ENCODE measurements at places on chromosomes 3 and 15. TPM values are rescaled to one million over a fixed set of nuclear protein-coding genes. Genes with fewer than 3 reads are reported as not detected.

The CPNE4 gene
- not detected for total RNA-seq

The SCG5 gene
- total RNA-seq, result not detected

DNA sequence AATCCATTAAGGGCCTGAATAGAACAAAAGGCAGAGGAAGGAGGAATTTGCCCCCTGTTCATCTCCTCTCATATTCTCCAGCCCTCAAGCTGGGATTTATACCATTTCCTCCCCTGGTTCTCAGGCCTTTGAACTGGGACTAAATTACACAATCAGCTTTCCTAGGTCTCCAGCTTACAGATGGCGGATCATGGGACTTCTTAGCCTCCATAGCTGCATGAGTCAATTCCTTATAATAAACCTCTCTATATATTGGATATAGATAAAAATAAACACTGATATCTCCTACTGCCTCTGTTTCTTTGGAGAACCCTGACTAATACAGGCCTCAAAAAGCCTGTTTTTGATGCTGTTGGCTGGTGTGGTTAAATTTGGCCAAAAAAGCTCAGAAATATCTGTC, 84.5 kb upstream of the TMEM108 start:
- no peak overlapping the region for H3K4me3 ChIP-seq
- DNase-seq, result no peak
- no peak overlapping the region for H3K27ac ChIP-seq
- no peaks in the 10 kb centered on the region for H3K4me1 ChIP-seq
- no peaks in the 10 kb centered on the region for H3K36me3 ChIP-seq
- H3K27me3 ChIP-seq, result no peaks in the 10 kb centered on the region

GRCh38 chr15:47803767-47804166, 86.5 kb downstream of the SEMA6D start:
- no peak overlapping the region for H3K4me3 ChIP-seq
- H3K27ac ChIP-seq, result no peak overlapping the region
- DNase-seq, result no peak
- no peaks in the 10 kb centered on the region for H3K36me3 ChIP-seq

DNA sequence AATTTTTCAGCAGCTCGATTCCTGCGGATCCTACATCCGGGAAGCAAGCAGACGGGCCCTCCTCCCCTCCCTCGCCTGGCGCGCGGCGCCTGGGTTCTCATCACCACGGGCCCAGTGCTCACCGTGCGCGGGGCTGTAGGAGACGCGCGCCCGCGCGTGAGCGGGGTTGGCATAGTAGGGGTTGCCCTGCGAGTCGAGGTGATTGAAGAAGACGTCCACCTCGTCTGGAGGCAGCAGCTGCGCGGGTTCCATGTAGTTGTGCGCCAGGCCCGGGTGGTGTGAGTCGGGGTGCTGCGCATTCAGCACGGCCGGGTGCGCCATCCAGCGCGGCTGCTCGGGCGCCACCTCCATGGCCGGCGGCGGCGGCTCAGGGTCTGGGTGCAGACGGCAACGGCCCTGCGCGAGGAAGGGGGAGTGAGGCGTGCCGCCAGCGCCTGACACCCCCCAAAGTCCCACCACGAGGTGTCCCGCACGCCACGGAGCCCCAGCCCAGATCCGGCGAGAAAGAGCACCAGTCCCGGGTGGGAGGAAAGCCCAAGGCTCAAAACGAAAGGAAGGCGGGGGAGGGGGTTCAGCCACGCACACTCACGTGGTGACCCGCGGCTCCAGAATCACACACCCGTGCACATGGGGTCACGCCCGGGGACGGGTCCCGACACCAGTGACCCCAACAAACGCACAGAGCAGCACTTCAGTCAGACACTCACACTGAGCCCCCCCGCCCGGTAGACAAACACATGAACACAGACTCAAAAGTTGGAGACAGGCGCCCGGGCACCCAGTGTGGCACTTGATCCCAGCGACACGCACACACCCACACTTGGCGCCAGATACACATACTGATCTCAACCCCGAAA, 6.1 kb downstream of the GATA2 start:
- H3K27ac ChIP-seq, result no peak overlapping the region
- no peak for DNase-seq
- peaks cover 97% of the 10 kb centered on the region for H3K27me3 ChIP-seq
- peak overlapping the region; percentile 34 for H3K4me3 ChIP-seq
- H3K36me3 ChIP-seq, result no peaks in the 10 kb centered on the region

DNA sequence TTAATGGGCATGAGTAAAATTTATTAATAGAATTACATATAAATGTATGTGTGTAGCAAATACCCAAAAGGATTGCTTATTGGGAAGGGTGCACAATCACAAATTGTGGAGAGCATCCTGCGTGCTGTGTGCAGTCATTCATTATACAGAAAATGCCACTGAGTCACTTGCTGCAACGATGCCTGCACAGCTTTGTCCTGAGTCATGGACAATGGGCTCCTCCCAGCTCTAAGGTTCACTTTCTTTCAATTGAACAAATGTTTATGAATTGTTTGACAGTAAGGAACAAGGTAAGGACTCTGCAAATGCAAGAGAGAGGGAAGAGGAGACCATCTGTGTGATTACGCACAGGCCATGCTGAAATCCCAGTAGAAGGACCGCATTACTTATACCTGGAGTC, 18.7 kb downstream of the CFAP161 start:
- no peak overlapping the region for H3K27ac ChIP-seq
- H3K36me3 ChIP-seq, result no peaks in the 10 kb centered on the region
- no peak for DNase-seq
